Heart left ventricle (tissue), 16 donors: ENCODE measurements at places on chromosomes 1 and 21. TPM values are rescaled to one million over a fixed set of nuclear protein-coding genes. Genes with fewer than 3 reads are reported as not detected.

The FCRLA gene
- not detected for total RNA-seq

The KCNT2 gene
- total RNA-seq, result 1.2 TPM

The PADI2 gene
- total RNA-seq, result 2.0 TPM

The NBPF3 gene
- 4.0 TPM for total RNA-seq
